ENCODE measurements at places on chromosomes 2 and 18.

GRCh38 chr18:31261792-31262582 lies 56.0 kb upstream of the DSG1 start:
- DNase-seq = no peak
- no peaks in the 10 kb centered on the region for H3K36me3 ChIP-seq
- no peak overlapping the region for H3K27ac ChIP-seq
- H3K27me3 ChIP-seq = no peaks in the 10 kb centered on the region
- H3K4me1 ChIP-seq = no peaks in the 10 kb centered on the region

GRCh38 chr2:2057125-2057721 lies 273.9 kb downstream of the MYT1L start:
- no peak overlapping the region for H3K27ac ChIP-seq
- no peaks in the 10 kb centered on the region for H3K27me3 ChIP-seq
- H3K4me3 ChIP-seq = no peak overlapping the region
- H3K36me3 ChIP-seq = no peaks in the 10 kb centered on the region
- peaks cover 8% of the 10 kb centered on the region for H3K4me1 ChIP-seq

GRCh38 chr18:62285281-62285680 lies 39.8 kb upstream of the TNFRSF11A start:
- DNase-seq = no peak
- no peaks in the 10 kb centered on the region for H3K27me3 ChIP-seq
- H3K27ac ChIP-seq = no peak overlapping the region
- H3K4me1 ChIP-seq = peaks cover 6% of the 10 kb centered on the region

- DNase-seq = no peak
These were observed 59.5 kb upstream of the LYPD1 start for GRCh38 chr2:132729522-132729921.

DNA sequence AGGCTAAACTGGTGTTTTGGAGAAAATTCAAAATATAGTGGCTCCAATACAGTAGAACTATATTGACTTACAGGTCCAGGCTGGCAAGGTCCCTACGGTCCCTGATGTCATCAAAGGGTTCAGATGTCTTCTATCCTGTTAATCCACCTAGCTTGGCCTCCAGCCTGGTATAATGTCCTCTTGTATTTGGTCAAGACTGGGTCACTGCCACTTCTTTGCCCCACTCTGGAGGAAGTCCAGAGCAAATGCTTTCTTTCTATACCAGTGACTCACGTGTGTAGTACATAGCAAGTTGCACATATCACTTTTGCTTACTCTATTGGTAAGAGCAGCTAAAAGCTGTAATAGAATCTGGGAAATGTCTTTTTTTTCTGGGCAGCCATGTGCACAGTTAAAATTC lies 80.8 kb downstream of the LCLAT1 start:
- no peaks in the 10 kb centered on the region for H3K27me3 ChIP-seq
- H3K36me3 ChIP-seq = peaks cover 5% of the 10 kb centered on the region
- no peak overlapping the region for H3K27ac ChIP-seq

DNA sequence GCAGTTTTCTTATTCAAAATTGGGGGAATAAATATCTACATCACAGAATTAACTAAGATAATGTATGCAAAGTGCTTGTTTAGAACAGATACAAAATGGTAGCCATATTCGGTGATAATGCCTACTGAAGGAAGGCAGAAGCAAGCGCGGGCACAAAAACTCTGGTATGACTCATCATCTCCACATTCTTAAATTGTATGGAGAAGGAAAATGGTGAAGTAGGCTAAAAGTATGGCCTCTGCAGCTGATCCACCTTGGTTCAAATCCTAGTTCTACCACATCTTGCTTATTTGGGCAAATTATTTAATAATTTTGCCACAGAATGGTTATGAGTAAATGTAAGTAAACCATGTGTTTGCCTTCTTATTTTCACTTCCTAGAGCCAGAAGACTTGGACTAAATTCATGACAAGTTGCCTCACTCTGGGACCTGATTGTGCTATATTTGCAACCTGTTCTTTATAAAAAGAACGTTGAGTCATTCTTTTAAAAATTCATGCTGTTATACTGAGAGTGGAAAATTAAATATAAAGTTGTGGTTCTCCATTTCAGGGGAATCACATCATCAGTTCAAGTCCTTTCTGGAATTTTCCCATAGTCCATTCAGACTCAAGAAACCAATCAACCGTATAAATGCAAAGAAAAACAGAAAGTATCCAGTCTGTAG lies 9.0 kb upstream of the CDK15 start:
- H3K4me1 ChIP-seq = no peaks in the 10 kb centered on the region
- no peak overlapping the region for H3K27ac ChIP-seq
- H3K36me3 ChIP-seq = no peaks in the 10 kb centered on the region
- DNase-seq = no peak

DNA sequence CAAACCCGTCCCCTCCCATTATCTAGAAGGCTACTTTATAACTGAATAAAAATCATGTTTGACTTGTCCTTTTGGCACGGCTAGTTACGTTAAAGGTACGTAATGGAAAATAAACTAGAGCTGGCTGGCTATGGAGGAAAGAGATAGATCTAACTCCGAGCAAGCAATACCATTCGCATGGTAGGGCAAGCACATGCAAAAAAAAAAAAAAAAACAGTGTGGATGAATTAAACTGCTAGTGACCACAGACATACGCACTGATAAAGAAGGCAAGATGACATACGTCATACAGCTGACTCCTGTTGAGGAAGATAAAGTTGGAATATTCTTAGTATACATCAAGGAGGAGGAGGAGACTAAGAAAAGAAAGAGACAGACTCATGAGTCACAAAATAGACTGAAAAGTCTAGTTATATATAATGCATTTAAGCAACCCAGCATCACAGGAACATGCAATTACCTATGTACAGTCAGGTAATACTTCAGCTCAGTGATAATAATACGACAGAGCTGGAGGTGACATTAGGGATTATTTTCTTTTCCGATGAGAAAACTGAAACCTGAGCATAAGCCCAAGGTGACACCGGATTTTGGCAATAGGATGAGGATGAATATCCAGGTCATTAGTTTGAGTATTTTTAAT lies 37.9 kb upstream of the NARS1 start:
- no peak overlapping the region for H3K27ac ChIP-seq
- peaks cover 11% of the 10 kb centered on the region for H3K36me3 ChIP-seq
- no peak for DNase-seq

GRCh38 chr2:235414422-235414821 lies 79.4 kb upstream of the AGAP1 start:
- H3K4me1 ChIP-seq = no peaks in the 10 kb centered on the region
- no peaks in the 10 kb centered on the region for H3K27me3 ChIP-seq
- no peak overlapping the region for H3K27ac ChIP-seq

DNA sequence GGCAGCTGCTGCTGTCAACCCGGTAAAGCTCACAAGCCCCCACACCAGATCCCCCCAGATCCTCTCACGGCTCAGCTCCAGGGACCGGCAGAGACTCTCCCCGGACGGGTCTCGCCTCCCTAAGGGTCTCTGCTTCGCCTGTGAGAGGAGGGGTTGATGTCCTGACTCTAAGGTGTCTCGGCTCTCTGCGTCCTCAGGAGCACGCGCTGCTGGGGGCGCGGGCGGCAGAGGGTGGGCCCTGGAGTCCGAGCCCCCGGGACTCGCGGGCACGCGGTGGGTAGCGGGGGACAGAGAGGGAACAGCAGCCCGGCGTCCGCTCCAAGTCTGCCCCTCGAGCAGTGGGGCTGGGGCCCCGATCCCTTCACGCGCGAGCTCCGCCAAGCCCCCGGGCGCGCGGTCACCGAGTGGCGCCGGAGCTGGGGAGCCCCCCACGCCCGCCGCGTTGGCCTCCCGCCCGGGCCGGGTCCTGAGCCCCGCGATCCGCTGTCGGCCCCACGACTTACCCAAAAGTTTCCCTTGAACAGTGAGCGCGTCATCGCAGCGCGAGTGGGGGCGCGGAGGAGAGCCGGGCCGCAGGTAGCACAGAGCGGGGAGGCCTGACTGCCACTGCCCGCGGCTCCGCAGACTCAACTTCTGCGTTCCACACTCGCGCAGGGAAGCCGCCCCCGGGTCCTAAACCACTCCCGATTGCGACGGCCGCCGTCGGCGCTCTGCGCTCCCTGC lies at the start of gene PSTPIP2:
PSTPIP2 (minus strand) TSS at position 608 of the 723 bp plus-strand sequence; CDS start at position 536, 72 bp downstream.
- peaks cover 17% of the 10 kb centered on the region for H3K27me3 ChIP-seq
- H3K36me3 ChIP-seq = no peaks in the 10 kb centered on the region
- H3K27ac ChIP-seq = no peak within 1 kb of the TSS
- peak; percentile 60 for DNase-seq
- H3K4me1 ChIP-seq = peaks cover 26% of the 10 kb centered on the region
- peak within 1 kb of the TSS; percentile 53 for H3K4me3 ChIP-seq

- no peaks in the 10 kb centered on the region for H3K27me3 ChIP-seq
- no peak overlapping the region for H3K4me3 ChIP-seq
- H3K4me1 ChIP-seq = no peaks in the 10 kb centered on the region
- H3K36me3 ChIP-seq = no peaks in the 10 kb centered on the region
- no peak overlapping the region for H3K27ac ChIP-seq
These were observed 272.9 kb downstream of the SLC8A1 start for GRCh38 chr2:40178971-40179370.

DNA sequence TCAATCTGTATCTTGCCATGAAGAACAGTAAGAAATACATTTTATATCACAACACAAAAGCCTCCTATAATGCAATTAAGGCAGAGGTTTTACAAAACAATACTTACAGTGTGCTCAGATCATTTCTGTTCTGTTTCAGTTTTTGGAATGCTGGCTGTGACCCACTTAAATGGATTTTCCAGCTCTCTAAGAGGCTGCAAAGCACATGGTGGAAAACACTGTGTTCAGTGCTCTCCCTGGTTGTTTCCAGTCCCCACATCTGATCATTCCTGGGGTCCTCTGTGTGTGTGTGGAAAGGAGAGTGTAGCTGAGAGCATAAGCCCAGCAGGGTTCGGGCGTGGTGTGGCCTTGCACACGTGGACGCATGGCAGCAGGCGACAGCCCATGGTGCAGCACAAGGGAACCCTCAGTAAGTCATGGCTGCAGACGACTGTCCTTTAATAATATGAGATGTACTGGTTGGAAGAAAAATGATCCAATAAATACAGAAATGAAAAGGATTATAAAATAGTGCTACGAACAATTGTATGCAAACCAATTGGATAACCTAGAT lies 95.6 kb downstream of the FAM210A start:
- H3K4me1 ChIP-seq = peaks cover 5% of the 10 kb centered on the region
- no peaks in the 10 kb centered on the region for H3K27me3 ChIP-seq
- DNase-seq = no peak
- peaks cover 4% of the 10 kb centered on the region for H3K36me3 ChIP-seq

DNA sequence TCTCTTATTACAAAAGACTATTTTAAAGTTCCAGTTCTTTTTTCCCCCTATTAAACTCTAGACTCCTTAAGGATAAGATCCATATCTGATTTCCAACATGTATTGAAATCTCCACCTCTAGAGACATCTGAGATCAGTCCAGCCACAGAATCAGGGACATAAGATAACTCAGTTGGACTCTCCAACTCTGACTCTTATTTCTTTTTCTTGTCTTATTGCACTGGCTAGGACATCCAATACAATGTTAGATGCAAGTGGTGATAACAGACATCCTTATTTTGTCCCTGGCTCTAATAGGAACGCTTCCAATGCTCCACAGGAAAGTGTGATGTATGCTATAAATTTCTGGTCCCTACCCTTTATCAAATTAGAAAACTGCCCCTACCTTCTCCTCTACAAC lies 158.1 kb downstream of the TNS1 start:
- no peak for DNase-seq
- H3K27me3 ChIP-seq = no peaks in the 10 kb centered on the region
- H3K36me3 ChIP-seq = no peaks in the 10 kb centered on the region

GRCh38 chr2:237149425-237149824 lies 63.7 kb downstream of the COPS8 start:
- DNase-seq = no peak
- no peaks in the 10 kb centered on the region for H3K4me1 ChIP-seq
- H3K27ac ChIP-seq = no peak overlapping the region
- no peaks in the 10 kb centered on the region for H3K36me3 ChIP-seq

DNA sequence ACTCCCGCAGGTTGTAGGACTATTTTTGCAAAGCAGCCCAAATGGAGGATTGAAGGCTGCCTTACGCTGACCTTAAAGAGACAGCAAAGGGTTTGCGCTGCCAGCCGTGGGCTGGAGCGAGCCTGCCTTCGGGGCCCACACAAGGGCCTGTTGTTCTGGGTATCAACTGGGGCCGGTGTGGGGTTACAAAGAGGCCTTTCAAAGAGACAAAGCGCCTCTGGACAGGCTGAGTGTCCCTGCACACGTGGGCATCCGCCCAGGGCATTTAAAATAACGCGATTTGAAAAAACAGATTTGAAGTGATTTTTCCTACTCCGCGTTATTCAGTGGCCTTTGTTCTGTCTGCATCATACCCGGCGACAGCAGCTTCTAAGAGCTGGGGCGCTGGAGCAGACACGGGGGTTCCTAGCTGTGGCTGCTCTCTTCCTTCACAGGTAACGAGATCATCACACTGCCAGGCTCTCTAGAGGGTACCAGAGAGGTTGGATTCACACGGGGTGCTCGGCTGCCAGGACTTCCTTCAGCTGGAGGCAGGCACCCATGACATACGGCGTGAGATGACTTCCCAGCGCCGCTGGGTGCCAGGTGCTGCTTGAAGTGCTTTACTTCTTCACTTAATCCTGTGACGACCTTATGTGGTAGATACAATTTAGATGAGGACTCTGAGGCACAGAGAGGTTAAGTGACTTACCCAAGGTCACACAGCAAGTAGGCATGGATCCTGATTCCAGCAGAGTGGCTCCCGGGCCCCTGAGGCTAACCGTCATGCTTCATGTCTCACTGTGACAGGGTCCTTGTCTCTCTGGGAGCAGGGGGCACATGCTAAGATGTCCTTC lies 32.2 kb downstream of the MAL start:
- H3K4me3 ChIP-seq = no peak overlapping the region
- H3K36me3 ChIP-seq = no peaks in the 10 kb centered on the region
- no peaks in the 10 kb centered on the region for H3K4me1 ChIP-seq
- DNase-seq = no peak

- peaks cover 4% of the 10 kb centered on the region for H3K27me3 ChIP-seq
- no peak overlapping the region for H3K27ac ChIP-seq
- no peaks in the 10 kb centered on the region for H3K4me1 ChIP-seq
- no peaks in the 10 kb centered on the region for H3K36me3 ChIP-seq
- H3K4me3 ChIP-seq = no peak overlapping the region
- no peak for DNase-seq
These were observed 47.0 kb downstream of the CRYGD start for GRCh38 chr2:208077276-208077675.

DNA sequence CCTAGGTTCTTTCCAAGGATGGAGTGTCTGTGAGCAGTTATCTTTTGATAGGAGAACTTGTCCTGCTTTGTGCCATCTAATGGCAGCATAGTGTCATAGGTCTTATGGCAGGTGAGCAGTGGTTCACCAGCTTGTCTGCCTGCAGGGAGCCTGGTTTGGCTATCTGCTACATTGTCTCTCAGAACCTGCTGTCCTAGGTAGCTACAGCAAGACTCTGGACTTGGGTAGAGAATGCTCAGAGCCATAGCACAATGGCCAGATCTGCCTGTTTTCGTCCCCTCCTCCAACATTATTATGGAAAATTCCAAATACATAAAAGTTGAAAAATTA lies 28.3 kb downstream of the AGFG1 start:
- DNase-seq = no peak
- no peak overlapping the region for H3K27ac ChIP-seq
- H3K4me3 ChIP-seq = no peak overlapping the region
- H3K36me3 ChIP-seq = peaks cover 16% of the 10 kb centered on the region
- no peaks in the 10 kb centered on the region for H3K27me3 ChIP-seq

GRCh38 chr18:28511413-28511821 lies 334.5 kb upstream of the CDH2 start:
- no peaks in the 10 kb centered on the region for H3K4me1 ChIP-seq
- H3K27me3 ChIP-seq = no peaks in the 10 kb centered on the region
- H3K36me3 ChIP-seq = no peaks in the 10 kb centered on the region
- H3K4me3 ChIP-seq = no peak overlapping the region
- no peak overlapping the region for H3K27ac ChIP-seq
